HCEC 1CT (cell line): ENCODE measurements at places on chromosomes 16 and 17.

GRCh38 chr16:13702614-13703013 is 217.3 kb upstream of the ERCC4 start:
- DNase-seq, result no peak

- DNase-seq, result peak; percentile 31
Measured at GRCh38 chr17:9401434-9401833, 174.2 kb downstream of the STX8 start.

- no peak for DNase-seq
Measured at GRCh38 chr16:85621698-85622428, 8.7 kb downstream of the GSE1 start.

- DNase-seq, result no peak
Measured at GRCh38 chr17:41634639-41635038, 10.3 kb upstream of the KRT17 start.

DNA sequence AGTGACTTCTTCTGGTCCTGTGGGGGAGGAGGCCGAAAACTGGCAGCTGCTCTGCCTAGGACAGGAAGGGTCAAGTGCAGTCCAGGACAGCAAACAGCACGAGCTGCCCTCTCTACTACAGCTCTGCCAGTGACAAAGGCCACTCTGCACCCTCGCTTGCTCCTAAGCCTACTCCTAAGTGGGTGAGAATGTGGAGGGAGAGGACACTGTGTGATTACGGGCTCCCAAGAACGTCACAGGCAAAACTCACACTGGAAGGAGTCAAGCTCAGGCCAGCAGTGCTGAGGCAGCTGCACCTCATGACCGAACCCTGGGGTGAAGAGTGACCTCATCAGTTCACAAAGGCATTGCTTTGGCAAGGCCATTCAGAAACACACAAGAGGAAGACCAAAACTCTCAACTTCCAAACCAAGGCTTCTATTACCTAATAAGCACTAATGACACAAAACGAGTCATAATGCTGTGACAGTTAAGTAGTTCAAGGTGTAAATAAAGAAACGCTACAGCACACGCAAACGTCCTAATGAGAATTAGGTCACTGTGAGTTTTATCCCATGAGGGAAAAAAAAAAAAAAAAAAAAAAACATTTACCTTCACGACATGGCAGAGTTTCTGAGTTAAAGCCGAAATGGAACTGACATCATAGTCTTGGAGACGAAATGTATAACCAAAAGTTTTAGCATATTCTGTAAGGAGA is 35.1 kb downstream of the MARF1 start:
- DNase-seq, result peak; percentile 58

DNA sequence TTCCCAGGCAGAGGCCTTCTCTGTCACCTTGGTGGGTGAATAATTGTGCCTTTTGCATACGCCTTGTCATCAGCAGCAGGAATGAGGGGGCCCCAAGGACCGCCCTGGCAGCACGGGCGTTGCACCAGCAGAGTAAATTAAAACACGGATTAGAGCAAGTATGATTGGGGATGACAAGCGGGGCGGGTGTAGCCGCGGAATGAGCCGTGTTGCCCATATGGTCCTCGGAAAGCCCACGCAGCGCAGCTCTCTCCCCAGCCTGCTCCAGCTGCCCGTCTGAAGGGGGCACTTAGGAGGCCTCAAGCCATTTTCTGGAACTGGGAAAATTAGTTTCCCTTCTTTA is 299.4 kb upstream of the IRX3 start:
- DNase-seq, result no peak

DNA sequence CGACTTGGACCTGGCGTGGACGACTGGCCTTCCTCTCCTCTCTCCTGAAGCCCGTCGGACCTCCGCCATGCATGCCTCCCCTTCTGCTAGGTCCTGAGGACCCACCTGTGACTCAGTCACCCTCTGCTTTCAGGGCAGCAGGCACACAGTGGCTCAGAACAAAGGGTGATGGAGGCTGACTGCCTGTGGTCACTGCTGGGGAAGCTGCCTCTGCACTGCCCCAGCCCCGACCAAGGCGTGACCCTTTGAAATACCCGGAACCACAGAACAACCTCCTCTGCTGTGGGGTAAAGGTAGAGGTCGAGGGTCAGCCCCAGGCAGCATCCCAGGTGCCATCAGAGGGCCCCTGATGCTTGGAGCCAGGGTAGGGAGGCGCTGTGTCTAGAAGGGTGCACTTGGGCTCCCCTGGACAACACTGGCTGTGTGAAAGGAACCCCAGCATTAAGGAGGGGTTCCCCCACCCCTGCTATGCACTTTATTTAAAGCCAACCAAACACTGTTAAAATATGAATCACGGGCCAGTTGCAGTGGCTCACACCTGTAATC is 12.5 kb upstream of the SLC4A1 start:
- DNase-seq, result no peak

- no peak for DNase-seq
Measured at GRCh38 chr16:19033761-19034160, 33.7 kb upstream of the COQ7 start.

DNA sequence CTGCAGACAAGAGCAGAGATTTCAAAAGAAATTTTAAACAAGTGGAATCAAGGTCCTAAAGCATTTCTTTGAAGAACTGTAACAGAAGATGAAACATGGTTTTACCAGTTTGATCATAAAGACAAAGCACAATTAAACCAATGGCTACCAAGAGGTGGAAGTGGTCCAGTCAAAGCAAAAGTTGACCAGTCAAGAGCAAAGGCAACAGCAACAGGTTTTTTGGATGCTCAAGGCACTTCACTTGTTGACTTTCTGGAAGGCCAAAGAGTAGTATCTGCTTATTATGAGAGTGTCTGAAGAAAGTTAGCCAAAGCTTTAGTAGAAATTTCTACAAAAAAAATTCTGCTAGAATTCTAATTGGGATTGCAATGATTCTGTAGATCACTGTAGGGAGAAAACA is 5.3 kb downstream of the DDX52 start:
- DNase-seq, result no peak

GRCh38 chr17:7249830-7250229 is 1.7 kb downstream of the CTDNEP1 start:
- DNase-seq, result no peak

DNA sequence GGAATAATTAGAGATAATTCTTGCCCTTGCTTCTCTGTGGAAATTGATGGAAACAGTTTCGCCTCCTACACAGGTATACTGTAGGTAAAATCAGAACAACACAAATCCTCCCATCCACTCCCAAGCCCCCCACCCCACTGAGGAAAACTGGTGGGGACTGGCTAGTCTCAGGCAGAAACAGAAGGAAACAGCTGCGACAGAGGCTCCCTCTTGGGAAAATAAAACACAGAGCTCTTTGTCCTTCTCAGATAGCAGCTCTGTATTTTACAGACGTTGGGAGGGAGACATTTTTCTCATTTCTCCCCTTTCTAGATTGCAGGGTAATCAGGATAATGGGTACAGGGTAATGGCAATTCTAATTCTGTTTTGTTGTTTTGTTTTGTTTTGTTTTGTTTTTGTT is 1.1 kb downstream of the SLFN13 start:
- no peak for DNase-seq

DNA sequence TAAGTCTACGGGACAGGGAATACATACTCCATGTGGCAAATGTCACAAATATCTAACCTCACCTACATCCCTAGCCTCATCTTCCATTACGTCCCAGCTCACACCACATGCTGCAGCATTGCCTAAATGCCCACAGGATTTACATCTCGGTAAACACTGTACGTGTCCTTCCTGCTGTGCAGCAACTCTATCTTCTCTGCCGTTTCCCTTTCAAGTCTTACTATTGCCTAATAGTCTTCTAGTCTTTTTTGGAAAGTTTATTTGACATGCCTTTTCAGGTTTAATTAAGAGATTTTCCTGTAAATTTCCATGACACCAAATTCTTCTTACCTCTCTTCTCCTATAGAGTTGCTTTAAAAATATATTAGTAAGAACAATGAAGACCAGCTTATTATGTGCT is 120.5 kb downstream of the HS3ST4 start:
- no peak for DNase-seq

DNA sequence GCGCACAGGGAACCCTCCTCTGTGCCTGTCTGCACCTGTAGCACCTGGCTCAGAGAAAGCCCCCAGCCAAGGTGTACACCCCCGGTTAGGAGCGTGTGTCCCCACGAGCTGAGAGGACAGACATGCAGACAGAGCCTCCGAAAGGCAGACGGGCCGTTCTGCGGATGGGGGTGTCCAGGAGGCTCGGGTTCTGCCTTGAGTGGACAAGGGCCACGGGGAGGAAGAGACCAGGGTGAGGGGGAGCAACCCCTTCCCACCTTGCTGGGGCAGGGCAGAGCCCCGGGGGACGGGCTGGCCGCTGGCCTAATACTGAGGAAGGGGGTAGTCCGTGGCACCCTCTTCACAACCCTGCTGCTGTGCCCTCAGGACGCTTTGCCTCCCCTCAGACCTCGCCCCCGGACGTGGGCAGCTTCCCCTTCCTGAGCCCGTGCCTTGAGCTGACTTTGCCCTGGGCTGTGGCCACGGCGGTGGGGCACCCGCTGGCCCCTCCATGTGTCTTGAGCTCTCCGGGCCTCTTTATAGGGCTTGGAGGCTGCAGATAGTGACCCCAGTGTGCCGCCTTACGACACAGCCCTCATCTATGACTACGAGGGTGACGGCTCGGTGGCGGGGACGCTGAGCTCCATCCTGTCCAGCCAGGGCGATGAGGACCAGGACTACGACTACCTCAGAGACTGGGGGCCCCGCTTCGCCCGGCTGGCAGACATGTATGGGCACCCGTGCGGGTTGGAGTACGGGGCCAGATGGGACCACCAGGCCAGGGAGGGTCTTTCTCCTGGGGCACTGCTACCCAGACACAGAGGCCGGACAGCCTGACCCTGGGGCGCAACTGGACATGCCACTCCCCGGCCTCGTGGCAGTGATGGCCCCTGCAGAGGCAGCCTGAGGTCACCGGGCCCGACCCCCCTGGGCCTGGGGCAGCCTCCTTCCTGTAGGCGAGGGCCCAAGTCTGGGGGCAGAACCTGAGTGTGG is 5.7 kb downstream of the SLC22A31 start:
- DNase-seq, result no peak

- DNase-seq, result peak; percentile 18
Measured at GRCh38 chr16:83744441-83744981, 63.3 kb upstream of the HSBP1 start.

GRCh38 chr16:30953511-30954124 is 3.9 kb upstream of the SETD1A start:
- peak; percentile 67 for DNase-seq

- DNase-seq, result no peak
Measured at GRCh38 chr16:4660454-4661007, 32.8 kb upstream of the NUDT16L1 start.

- no peak for DNase-seq
Measured at GRCh38 chr17:31556969-31557645, 165.6 kb downstream of the RAB11FIP4 start.

GRCh38 chr16:9316615-9317014 is 225.2 kb downstream of the HAPSTR1 start:
- DNase-seq, result no peak

GRCh38 chr16:28538733-28539596 is at the start of gene NUPR1:
TSS of gene NUPR1 (minus strand) at chr16:28538974. CDS start at chr16:28538907, 67 bp downstream.
- DNase-seq, result peak; percentile 97

DNA sequence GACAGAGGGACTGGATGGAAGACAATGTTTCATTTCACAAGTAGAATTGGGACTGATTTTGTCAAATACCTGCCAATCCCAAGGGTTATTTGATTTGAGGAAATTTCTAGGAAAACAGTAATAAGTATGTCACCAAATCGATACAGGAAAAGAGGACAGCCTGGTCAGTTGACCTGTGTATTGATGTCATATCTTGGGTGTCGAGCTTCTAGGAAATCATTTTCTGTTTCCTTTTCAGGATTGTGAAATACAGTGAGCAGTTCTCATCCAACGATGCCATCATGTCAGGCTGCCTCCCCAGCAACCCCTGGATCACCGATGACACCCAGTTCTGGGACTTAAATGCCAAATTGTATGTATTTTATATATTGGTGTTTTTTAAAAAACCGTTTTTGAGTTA is 56.1 kb downstream of the RGS9 start:
- DNase-seq, result no peak

GRCh38 chr16:7449808-7450207 is 117.2 kb downstream of the RBFOX1 start:
- DNase-seq, result no peak

DNA sequence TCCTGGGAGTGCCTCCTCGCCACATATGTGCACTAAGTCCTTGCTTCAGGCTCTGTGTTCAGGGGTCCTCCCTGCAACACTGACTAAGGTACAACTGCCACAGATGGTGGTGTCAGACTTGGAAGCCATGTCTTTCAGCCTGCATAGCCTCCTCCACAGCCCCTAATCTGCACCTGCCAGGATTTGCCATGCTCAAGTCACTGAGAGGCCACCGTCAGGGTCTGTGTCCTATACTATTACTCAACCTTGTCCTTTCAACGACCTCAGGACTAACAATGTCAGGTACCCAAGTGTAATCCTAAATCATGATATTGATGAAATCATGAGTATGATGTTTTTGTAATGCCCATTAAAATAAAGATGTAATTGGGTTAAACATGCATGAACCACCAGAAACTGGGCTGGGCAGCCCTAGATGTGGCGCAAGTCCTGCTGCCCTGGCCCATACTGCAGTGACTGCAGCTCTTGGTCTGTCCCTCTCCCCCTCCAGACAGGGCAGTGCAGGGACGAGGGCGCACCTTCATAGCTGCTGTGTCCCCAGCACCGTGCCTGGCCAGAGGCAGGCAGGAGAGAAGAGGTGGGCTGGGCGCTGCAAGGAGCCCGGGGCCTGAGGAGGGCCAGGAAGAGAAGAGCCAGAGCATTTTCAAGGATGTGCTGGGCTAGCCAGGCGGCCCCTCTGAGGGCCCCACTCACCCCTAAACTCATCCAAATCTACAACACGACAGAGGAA is 198.0 kb downstream of the ZNF423 start:
- DNase-seq, result no peak

DNA sequence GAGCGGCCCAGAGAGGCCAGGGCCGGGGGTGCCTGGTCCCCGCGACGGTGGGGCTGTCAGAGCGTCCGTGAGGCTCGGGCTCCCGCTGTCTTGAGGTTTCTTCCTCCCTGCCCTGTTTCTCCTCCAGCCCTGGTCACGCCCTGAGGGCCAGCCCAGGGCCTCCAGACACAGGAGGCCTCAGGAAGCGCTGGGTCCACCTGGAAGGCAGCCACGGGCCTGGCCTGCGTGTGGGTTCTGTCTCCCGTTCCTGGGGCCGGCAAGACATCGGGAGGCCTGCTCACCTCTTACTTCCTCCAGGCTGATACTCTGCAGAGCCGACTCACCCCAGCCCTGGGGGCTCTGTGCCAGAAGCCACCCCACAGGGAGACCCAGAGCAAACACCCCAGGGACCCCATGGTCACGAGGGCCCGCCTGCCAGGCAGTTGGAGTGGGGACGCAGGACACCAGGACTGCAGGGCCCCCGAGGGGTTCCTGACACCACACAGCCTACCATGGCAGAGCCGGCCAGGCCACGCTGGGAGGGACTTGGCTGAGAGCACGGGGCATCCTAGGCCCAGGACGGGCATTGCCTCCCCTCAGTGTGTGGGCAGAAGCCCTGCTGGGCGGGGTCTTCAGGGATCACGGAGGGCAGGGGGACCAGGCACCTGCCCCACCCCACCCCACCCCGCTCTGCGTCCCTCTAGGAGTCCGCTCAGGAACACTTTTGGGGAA is 18.9 kb upstream of the CACNA1H start:
- no peak for DNase-seq
